Activated gamma-delta T cell treated with anti-CD3 and anti-CD28 coated beads, Interleukin-2, amount 50 U/mL, for 16 hours (primary cell): ENCODE measurements at places on chromosomes 11 and 22.

DNA sequence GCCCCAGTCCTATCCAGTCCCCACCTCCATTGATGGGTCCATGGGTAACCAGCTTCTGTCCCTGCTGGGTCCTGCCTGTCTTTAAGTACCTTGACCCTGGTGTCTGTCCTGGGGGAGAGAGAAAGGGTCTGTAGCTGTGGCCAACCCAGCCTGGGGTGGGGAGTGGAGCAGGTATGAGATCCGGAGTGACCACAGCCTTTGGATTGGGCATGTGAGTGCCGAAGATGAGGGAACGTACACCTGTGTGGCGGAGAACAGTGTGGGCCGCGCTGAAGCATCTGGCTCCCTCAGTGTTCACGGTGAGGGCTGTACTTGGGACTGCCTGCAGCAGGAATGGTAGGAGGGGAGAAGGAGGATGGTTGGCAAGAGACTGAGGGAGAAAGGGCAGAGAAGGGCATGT lies 5.2 kb downstream of the ROBO3 start:
- no peak for DNase-seq

GRCh38 chr22:17921871-17922821 lies 102.2 kb downstream of the MICAL3 start:
- DNase-seq, result no peak

GRCh38 chr11:124551987-124552386 lies 8.5 kb upstream of the OR8B12 start:
- DNase-seq, result no peak

GRCh38 chr22:44685384-44686056 lies 16.5 kb upstream of the PRR5 start:
- DNase-seq, result peak; percentile 69

- DNase-seq, result no peak
Measured at GRCh38 chr22:43236411-43237166, 49.7 kb upstream of the TTLL12 start.

DNA sequence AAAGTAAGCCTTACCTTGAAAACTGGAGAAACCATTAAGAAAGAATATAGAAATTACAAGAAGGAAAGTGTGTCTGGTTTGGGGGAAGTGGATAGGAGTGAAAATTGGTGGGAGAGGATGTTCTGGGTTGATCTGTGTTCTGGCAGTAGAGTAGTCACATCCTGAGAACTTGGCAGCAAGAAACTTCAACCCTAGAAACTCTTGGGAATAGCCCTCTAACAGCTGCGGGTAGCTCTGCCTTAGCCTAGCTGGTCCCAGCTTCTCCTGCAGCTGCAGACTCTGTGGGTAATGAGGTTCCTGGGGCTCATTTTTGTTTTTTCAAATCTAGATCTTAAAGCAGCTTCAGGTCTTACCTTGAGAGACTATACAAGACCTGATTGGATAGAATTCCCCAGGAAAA lies 24.2 kb upstream of the OR6X1 start:
- no peak for DNase-seq

DNA sequence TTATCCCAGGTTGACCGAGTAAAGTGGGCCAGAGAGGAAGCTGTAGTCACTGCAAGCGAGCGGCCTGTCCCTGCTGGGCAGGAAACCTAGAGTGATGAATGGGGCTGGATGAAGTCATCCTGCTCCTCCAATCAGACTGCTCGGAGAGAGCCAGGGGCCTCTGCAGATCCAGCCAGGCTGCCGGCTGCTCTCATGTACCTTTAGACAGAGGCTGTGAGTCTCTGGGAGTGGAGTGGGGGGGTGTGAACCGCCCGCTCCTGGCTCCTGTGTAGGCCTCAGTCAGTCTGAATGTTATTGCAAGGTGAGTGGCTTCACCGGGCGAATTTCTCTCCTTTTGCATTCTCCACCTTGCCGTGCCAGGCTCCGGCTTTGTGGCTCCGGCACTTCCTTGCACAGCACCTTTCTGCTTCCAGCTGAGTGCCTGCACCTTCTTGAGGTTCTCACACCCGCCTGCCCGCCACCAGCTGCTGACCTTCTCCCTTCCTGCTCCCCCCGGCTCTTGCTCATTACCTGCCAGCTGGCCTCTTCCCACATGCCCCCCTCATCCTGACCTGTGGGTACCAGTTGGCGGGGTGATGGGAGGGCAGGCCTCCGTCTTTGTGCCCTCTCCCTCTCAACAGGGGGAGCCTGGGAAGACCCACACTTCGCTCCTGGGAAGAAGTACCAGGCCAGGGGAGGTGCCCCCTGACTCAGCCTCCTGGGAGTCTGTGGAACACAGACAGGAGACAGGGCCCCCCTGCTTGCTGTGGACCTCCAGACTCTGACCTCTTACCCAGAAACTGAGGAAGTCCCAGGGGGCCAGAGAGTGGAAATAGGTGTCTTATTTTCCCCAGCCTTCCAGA lies 79.9 kb downstream of the GRAMD1B start:
- DNase-seq, result no peak

DNA sequence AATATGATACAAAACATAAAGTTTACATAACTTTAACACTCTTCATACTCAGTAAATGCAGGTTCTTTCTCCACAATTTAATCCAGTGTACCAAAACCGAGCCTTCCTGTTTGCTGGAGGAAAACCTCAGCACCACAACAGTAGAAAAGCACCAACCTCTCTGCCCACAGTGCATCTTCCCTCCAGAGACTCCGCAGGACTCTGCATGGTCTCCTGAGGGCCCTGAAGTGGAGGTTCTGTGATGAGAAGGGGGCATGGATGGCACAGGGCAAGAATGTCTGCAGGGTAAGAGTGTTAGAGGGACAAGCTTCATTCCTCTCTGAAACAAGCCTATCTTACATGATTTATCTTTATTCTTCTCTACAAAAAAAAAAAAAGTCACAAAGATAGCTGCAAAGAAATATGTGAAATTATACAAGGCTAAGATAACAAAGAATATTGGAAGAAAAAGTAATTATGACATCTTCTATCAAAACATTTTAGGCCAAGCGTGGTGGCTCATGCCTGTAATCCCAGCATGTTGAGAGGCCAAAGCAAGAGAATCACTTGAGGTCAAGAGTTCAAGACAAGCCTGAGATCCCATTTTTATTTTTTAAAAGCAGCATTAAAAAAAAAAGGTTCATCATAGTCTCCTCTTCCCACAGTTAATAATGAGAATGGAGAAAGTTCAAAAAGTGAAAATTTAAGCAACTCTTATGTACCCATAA lies 102.0 kb downstream of the VPREB1 start:
- no peak for DNase-seq

- no peak for DNase-seq
Measured at GRCh38 chr11:16166571-16166970, 189.8 kb downstream of the SOX6 start.

- peak; percentile 52 for DNase-seq
Measured at GRCh38 chr11:43944761-43945311, 2.4 kb downstream of the C11orf96 start.

GRCh38 chr22:47355388-47355725 lies 592.9 kb downstream of the TBC1D22A start:
- no peak for DNase-seq

DNA sequence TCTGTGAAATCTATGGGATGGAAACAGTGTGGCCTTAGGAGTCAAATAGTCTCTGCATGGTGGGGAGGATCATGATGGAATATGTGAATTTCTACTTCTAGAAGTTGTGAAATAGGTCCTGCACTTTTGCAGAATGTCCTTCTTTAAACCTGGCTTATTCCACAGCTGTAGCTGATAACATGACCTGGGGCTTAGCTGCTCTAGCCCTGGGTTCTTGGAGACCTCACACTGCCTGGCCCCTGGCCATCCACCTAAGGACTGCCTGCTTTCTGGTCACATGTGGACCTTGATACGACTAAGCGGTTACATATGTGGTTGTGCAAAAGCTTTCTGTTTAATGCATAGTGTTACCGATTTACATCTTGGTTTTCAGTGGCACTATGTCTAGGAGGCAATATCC lies 88.2 kb downstream of the SWAP70 start:
- no peak for DNase-seq

DNA sequence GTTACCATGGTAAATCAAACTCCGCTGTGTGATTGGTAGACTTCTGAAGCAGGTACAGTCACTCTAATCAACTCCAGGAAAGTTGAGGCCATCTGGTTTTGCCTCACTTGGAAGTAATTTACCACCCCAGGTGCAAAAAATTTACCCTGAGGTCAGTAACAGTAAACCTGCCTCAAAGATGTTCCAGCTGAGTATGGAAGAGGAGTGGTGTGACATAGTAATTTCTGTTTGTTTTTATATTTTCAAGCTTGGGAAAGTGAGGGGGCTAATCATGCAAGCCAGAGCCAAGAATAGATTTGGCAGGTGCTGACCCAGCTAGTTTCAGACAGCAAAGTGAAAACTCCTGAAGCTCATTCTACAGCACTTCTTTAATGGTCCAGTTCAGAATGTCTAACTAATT lies 691.6 kb downstream of the NTM start:
- no peak for DNase-seq
